ENCODE measurements at places on chromosomes 16 and 17. TPM values are rescaled to one million over a fixed set of nuclear protein-coding genes. Genes with fewer than 3 reads are reported as not detected.

CACNG5 gene
- total RNA-seq: not detected

PYY gene
- total RNA-seq: not detected

KCNJ2 gene
- 1.3 TPM for total RNA-seq

CARD14 gene
- total RNA-seq: 1.3 TPM

TMEM114 gene
- not detected for total RNA-seq

GAS7 gene
- 24.7 TPM for total RNA-seq

ODAD4 gene
- 0.33 TPM for total RNA-seq

RBFOX1 gene
- total RNA-seq: 0.16 TPM

PRKCB gene
- total RNA-seq: 5.2 TPM

ADORA2B gene
- total RNA-seq: 1.1 TPM

DRC7 gene
- not detected for total RNA-seq

SCARF1 gene
- total RNA-seq: 5.4 TPM

EMC8 gene
- 20.7 TPM for total RNA-seq

PLXDC1 gene
- 6.4 TPM for total RNA-seq

TM4SF5 gene
- total RNA-seq: not detected
